Ureter (tissue), 1 donor: ENCODE measurements at places on chromosomes 13 and 19. TPM values are rescaled to one million over a fixed set of nuclear protein-coding genes. Genes with fewer than 3 reads are reported as not detected.

GRCh38 chr13:70297189-70297616 lies 189.0 kb upstream of the KLHL1 start:
- DNase-seq, result no peak

DNA sequence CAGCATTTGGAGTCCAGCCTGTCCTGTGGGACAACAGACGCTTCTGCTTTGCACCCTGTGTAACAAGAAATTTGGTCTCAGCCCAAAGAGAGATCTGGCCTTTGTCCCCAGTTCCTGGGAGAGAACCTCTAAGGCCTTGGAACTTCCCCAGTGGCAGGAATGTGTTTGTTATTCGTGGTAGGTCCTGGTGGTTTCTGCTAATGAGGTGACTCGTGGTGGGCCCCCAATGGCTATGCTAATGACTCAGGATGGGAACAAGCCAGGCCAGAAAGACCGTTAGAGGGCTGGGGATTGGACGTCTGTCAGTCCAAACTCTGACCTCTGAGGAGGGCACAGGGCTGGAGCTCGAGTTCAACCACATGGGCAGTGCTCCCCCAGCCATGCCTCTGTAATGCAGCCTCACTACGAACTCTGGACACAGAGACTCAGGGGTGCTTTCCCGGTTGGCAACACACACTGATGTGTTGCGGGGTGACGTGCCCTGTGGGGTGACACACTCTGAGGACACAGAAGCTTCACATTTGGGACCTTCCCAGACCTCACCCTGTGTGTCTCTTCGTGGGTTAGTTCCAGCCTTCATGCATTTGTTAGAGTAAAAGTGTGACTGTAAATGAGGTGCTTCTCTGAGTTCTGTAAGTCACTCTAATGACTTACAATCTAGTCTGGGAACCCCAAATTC lies 38.9 kb downstream of the TEX29 start:
- no peak for DNase-seq

Gene CAMSAP3
- 29.3 TPM for total RNA-seq

Gene MATK
- total RNA-seq, result 1.9 TPM

GRCh38 chr13:50612717-50613116 lies 230.8 kb downstream of the DLEU7 start:
- DNase-seq, result no peak

Gene RDH8
- total RNA-seq, result not detected

- no peak for DNase-seq
Observed at GRCh38 chr13:45327253-45327955, 13.6 kb downstream of the TPT1 start.

GRCh38 chr13:49975826-49976225 lies 21.0 kb upstream of the TRIM13 start:
- DNase-seq, result no peak

DNA sequence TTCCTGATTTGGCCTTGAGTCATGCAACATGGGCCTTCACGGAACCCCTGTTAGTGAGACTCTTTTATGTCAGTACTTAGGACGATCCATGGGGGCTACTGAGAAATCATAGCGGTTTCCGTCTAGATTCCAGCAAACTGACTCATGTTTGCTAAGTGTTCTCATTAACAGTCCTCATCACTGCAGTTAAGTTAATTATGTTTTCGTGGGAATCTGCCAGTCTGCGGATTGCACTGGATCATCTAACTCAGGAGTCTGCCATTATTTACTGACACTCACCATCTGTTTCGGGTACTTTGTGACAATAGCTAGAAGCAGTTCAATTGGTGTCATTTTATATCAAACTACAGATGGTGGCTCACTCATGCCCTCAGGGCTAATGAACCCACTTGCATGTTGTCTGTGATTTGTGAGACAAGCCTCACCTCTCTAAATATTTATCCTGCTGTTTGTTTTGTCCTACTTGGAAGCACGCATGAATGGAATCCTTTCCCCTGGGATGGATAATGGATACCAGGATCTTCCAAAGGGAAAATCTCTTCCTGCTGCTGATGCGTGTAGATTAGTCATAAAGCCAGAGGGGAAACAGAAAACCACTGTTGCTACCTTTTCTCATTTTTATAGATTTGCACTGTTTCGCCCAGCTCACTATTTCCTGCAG lies 61.8 kb downstream of the RAB20 start:
- DNase-seq, result no peak

GRCh38 chr13:29125191-29125933 lies 305.2 kb downstream of the MTUS2 start:
- DNase-seq, result no peak

GRCh38 chr19:13240312-13241022 lies 90.3 kb downstream of the IER2 start:
- DNase-seq, result no peak

GRCh38 chr13:99132295-99132835 lies 68.3 kb upstream of the UBAC2 start:
- no peak for DNase-seq

GRCh38 chr13:101785858-101786257 lies 333.4 kb downstream of the ITGBL1 start:
- DNase-seq, result no peak

- DNase-seq, result no peak
Observed at GRCh38 chr13:113976711-113977684, 3.1 kb upstream of the C13orf46 start.

DNA sequence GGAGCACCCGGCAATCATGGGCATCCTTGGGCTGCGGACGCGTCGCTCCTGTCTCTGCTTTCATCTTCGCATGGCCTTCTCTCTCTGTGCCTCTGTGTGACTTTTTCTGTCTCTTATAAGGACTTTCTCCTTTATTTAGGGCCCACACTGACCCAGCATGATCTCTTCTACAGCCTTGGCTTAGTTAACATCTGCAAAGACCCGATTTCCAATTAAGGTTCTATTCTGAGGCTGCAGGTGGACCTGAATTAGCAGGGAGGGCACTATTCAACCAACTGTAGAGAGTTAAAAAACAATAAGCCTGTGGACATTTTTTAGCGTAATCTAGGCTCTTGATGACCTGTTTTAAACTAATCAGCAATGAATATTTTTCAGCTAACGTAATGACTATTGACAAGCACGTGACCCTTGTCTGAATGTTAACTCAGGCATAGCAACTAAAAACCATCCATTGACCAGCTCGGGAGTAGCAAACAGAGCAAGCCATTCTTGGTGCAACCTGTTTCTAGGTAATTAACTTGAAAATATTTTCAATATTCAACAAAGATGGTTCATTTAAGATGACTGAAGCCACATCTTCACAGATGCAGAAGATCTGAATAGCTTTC lies 15.2 kb downstream of the F10 start:
- DNase-seq, result no peak

GRCh38 chr13:26515721-26516120 lies 41.8 kb upstream of the WASF3 start:
- DNase-seq, result no peak

Gene IL27RA
- 5.1 TPM for total RNA-seq

DNA sequence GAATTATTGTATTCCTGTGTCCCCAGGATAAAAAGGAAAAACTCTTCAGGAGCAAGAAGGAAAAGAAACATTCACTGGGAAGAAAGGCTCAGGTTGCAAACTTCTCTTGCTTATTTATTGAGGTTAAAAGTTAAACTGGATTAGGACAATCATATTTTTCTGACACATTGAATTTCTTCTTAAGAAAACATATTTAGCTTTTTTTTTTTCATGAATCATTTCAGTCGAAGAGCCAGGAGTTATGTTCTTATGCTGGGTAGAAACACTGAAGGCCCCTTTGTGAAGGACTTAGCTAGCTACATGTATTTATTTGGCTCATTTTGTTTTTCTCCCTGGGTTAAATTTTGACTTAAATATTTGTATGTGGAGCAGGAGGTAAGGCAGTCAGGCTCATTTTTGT lies 434.0 kb downstream of the KLF5 start:
- DNase-seq, result no peak

GRCh38 chr19:15702534-15702930 lies 25.3 kb upstream of the OR10H2 start:
- peak; percentile 91 for DNase-seq

- no peak for DNase-seq
Observed at GRCh38 chr19:3189702-3190469, 4.2 kb downstream of the NCLN start.

DNA sequence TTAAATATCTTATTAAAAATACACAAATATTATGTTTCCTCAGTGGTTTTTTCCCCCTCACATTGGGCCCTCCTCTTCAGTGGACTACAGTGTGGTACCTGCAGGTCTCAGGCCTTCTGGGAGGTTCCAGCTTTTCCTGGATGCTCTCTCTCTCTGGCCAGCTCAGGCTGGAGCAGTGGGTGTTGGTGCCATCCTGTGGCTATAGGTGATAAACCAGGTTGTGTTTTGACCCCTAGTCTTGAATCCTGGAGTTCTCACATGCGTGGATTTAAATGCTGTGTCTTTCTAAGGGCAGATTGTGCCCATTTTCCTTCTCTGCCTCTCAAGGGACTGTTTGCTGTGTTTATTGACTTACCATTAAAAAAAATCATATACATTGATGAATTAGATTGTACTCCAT lies 41.2 kb upstream of the ZNF527 start:
- no peak for DNase-seq

- DNase-seq, result no peak
Observed at GRCh38 chr19:3556423-3556977, 886 bp downstream of the MFSD12 start.

DNA sequence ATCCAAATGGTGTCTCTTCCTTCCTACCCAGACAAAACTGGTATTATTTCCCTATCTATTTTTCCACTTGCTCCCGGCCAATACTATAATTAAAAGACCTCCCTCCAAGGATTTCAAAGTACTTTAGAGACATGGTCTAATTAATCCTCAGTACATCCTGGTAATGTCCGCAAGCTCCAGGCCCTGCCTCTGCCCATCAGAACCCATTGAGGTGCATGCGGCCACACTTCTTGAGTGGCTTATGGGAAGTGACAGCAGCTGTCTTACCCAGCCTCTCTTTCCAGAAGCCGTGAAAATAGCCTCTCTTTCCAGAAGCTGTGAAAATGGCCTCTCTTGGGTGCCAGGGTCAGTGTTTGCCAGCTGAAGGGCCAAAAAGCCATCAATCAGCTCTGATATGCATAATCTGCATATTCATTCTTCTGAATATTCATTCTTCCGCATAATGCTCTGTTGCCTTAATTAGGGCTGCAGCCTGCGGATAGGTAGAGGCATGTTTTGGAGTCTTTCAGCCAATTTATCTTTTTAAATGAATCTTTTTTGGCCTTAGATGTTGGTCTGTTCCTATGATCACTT lies 148.4 kb upstream of the TMTC4 start:
- DNase-seq, result no peak

Gene UBXN6
- 107 TPM for total RNA-seq

DNA sequence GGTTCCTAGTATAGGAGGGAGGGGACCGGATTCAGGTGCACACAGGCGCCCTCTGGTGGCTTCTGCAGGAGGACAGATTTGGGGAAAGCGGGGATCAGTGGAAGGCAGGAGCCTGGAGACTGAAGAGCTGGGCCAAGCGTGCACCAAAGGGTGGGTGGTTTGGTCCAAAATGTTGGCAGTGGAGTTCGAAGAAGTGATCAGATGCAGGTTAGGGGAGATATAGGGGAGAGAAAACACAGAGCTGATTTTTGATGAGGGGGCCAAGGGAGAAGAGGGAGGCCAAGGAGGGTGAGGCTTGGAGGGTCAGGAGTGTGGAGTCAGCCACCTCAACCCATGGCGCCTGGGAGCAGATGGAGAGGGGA lies 6.8 kb upstream of the CARM1 start:
- DNase-seq, result peak; percentile 87

GRCh38 chr19:48614436-48615230 lies at the start of gene FAM83E:
TSS of gene FAM83E (minus strand) at chr19:48615076. CDS start at chr19:48613372, 1,704 bp downstream.
- peak; percentile 86 for DNase-seq

DNA sequence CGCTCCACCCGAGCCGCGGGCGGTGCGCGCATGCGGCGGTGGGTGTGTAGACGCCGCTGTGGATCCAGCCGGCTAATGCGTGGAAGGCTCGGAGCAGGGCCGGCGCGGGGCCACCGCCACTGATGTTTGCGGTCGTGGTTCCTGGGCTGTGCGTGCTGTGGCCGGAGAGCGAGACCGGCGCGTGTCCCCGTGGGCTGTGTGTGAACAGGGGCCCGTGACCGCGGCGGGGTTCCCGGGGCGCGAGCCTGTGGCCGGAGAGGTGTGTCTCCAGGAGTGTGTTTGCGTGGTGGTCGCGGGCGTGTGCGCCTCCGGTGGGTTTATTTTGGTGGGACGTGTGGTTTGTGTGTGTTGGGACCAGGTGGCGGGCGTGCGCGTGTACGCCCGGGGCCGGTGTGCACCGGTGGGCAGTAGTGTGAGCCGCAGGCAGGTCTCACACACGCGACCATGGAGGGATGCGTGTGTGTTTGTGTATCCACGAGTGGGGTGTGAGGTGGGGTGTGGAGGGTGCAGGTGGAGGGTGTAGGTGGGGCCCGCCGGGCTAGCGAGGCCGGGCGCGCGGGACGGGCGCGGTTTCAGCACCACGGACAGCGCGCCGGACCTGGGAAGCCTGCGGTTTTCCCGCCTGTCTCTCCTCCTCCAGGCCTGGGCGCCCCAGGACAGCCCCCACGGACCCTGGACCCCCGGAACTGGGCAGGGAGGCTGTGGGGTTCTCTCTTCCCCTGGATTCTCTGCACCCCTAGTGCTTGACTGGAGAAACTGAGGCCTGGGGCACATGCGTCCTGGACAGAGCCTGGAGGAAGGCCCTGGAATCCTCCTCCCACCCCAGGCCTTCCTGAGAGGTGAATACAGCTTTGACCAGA lies 1.6 kb downstream of the HCN2 start:
- DNase-seq, result no peak

DNA sequence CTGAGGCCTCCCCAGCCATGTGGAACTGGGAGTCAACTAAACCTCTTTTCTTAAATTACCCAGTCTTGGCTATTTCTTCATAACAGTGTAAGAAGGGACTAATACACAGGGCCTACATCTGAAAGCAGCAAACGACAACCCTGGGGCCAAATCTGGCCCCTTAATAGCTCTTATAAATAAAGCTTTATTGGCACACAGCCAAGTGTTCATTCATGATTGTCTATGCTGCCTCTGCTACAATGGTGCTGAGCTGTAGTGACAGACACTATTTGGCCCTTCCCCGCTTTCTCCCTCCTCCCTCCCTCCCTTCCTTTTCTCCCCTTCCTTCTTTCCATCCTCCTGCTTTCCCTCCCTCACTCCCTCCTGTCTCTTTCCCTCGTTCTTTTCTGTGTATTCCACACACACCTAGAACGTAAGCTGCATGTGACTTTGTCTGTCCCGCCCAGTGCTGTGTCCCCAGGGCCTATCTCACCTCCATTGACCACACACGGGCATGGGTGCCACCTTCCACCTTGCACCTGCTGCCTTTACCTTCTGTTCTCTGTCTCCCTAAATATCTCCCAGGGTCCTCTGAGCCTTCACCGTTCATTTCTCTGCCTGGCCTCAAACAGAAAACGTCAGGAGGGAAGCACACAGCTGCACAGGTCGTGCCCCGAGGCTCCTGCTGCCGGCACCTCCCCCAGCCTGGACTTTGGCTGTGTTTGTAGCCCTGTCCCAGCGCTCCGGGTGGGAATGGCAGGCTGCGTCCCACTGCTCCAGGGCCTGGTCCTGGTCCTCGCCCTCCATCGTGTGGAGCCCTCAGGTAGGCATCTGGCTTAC lies at the start of gene PROZ:
PROZ (plus strand) TSS at position 720 of the 819 bp plus-strand sequence; CDS start at position 733, 13 bp downstream.
- no peak for DNase-seq

GRCh38 chr13:104270731-104271130 lies 1204.5 kb upstream of the SLC10A2 start:
- no peak for DNase-seq
